AG09309 (cell line): ENCODE measurements at places on chromosomes 4 and X.

- DNase-seq = no peak
These were observed 121.8 kb upstream of the EDA2R start for GRCh38 chrX:66760651-66761050.

DNA sequence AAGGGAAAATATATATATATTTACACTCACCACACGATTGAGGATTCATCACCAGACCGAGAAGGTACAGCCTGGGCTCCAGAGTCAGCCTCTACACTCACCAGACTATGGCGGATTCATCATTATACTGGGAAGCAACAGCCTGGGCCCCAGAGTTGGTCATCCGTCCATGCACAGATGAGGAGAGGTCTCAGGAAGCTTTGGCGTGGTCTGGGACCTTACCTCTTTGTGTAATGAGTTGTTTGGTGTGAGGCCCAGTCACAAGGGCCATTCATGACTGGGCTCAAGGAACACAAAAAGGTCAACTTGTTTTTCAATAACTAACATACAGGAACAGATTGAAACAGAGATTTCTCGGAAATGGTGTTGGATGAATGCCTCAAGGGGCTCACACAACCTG, 926.1 kb downstream of the FAM133A start:
- no peak for DNase-seq

- no peak for DNase-seq
These were observed 38.7 kb downstream of the CCKAR start for GRCh38 chr4:26451597-26451996.

DNA sequence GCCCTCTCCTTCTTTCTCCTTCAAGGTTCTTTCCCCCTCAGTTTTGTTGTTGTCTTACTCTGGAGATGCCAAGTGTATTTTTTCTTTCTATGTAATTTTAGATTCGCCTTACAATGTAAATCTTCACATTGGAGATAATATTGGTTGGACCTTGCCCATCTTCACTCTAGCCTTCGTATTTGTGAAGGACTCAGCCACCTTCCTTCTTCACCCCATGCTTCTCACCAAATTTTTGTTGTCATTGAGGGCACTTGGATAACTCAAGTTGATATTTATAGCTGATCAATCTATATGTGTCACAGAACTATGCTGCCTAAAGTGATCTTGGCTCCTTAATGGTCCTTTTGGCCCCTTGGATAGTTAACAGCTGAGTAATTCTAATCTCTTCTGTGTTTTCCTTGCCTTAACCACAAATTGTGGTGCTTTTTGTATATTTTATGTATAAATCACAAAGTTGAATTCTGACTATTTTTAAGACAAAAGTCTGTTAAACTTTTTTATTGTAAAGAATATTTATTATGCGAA, 6.5 kb downstream of the SPRY1 start:
- no peak for DNase-seq

DNA sequence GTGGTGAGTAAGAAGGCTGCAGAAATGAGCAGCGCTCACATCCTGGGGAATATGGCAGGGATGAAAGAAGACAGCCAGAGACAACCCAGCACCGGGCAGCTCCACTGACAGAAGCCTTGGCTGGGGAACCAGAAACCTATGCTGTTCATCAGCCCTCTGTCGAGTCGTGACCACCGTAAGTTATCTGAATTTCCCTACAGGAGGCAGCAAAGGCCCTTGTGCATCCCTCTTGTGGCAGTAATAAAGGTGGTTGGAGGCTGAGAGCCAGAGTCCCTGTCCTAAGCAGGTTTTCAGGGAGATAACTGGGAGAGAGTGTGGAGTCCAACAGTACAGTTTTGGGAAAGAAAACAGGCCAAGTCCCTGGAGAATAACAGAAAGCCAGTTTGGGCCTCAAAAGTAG, 194.0 kb upstream of the BOD1L1 start:
- DNase-seq = no peak

DNA sequence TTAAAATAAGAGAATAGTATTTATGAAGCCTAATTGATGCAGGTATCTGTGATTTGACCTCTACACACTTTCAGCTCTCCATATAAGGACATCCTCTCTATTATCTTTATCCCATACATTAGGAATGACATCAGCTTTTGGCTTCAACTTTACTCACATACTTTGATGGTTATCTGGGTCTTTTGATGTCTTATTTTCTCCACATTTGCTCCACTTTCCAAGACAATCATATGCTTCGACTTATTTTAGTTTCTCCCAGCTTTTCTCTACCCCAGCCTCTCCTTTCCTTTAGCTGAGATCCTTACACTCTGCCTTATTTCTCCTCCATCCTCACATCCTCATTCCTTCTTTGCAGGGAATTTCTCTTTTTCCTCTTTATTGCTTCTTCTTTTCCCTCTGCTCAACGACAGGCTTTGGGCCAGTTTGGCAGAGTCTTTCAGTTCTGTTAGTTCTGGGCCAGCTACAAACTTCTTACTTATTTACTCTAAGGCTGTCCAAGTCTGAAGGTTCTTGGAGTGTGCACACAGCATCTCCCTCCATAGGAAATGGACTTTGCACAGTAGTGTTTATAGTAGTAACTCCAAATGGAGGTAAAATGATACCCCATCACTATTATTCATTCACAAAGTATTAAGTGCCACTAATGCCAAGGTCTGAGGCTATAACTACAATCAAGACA, 50.5 kb downstream of the SLC4A4 start:
- DNase-seq = no peak

GRCh38 chr4:126702747-126703146, 930.0 kb upstream of the INTU start:
- no peak for DNase-seq

DNA sequence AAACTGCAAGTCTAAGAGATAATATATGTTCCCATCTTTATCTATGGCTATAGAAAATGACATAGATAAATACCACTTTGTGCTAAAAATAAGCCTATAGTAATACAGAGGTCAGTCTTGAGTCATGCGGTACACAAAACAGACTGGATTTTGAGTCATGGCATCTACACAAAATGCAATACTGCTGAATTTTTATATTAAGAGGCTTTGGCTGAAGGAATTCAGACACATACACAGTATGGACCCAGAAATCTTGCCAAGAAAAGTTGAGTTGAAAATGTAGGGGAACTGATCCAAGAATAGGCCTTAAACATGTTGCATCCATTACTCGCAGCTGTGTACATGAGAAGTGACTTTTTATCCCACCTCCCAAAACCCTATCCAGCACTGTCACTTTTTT, 184.4 kb downstream of the TENM3 start:
- no peak for DNase-seq

GRCh38 chr4:70746179-70746839, 24.5 kb downstream of the RUFY3 start:
- DNase-seq = no peak
